ENCODE measurements at places on chromosomes 4 and X.

DNA sequence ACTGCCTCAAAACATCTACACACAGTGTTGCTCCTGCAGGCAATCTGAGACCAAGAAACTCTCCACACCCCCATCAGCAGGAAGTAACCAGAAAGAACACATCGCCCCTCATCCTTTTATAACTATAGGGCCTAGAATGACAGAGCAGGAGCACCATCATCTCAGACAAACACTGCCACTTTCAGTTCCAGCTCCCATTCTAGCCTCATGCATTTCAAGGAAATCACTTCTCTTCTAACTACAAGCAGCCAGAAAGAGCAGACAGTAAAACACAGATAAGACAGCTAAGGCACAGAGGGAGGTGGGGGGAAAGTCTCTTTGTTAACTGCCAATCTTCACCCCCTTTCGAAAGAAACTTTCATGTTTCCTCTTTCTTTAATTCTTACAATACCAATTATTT, 102.6 kb upstream of the TENT5D start:
- DNase-seq = no peak

DNA sequence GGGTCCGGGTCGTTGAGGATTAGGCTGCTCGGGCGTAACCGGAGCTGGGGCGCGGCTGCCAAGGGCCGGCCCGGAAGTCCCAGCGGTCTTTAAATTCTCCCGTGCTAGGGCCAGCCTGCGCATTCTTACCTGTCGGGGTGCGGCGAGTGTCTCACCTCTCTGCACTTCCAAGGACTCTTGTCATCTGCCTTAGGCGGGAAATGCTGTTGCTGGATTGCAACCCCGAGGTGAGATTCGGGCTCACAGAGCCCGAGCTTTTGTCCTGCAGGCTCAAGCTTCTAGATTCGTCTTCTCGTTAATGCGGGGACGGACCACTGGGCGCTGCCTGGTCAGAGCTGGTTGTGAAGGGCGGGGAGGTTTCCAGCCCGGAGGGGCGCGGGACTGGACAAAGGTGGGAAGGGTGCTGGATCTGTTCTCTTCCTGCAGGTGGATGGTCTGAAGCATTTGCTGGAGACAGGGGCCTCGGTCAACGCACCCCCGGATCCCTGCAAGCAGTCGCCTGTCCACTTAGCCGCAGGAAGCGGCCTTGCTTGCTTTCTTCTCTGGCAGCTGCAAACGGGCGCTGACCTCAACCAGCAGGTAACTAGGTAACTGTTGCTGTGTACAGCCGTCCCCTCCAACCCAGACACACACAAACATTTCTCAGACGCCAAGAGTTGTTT, at the start of gene ANKRD37:
TSS of gene ANKRD37 (plus strand) at position 118 of the 662 bp plus-strand sequence. CDS start at position 201, 83 bp downstream.
- no peak for DNase-seq

GRCh38 chrX:23048806-23049573, 49.2 kb downstream of the DDX53 start:
- no peak for DNase-seq

DNA sequence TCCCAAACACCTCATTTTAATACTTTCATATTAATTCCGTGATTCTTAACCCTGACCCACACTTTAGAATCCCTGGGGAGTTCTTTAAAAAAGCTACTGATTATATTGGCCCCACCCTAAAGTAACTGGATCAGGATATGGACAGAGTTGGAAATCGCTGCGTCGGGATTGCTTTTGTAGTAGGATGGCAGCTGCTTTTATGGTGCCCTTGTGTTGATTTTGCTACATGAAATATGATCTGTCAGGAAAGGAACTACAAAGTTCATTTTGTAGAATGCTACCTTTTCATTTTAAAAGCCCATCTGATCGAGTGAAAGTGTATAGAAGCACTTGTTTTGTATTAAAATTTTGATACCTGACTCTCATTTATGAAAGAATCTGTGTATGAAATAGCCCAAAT, 43.6 kb downstream of the TMEM131L start:
- DNase-seq = no peak

DNA sequence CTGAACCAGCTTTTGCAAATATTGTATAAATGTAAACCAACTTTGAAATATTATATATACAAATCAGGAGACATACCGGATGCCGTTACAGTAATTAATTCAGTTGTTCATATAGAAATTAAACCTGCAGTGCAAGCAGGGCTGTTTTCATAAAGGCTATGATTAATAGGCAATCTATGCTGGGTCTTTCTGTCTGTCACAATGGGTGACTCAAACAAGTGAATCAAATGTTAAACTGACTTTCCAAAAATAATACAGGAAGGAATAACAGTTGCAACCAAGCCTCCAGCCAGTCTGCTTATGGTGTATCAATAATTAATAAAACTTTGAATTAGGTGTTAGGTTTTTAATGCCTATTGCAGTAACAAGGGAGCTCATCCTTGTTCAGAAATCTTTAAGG, 43.9 kb downstream of the GABRB1 start:
- no peak for DNase-seq

Data from fibroblast of villous mesenchyme (primary cell).